ENCODE measurements at places on chromosomes 16 and 17.

DNA sequence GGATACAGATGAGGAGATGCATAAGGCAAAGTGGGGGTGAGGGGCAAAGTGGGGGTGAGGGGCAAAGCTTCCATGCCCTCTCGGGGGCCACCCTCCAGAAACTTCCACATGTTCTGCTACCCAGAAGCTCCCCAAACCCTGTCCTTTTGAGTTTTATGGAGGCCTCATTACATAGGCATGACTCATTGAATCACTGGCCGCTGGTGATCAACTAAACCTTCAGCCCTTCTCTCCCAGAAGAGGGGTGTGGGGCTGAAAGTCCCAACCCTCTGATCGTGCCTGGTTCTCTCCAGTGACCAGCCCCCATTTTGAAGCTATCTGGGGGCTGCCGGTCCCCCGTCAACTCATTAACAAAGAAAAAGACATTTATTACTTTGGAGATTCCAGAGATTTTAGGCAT is 27.5 kb downstream of the ITGAE start:
- no peak for DNase-seq

GRCh38 chr16:68548947-68549346 is 9.9 kb downstream of the ZFP90 start:
- DNase-seq: no peak

GRCh38 chr17:49480836-49481615 is 14.1 kb upstream of the NGFR start:
- DNase-seq: no peak

GRCh38 chr17:7174603-7175326 is 4.4 kb downstream of the ASGR1 start:
- DNase-seq: no peak

DNA sequence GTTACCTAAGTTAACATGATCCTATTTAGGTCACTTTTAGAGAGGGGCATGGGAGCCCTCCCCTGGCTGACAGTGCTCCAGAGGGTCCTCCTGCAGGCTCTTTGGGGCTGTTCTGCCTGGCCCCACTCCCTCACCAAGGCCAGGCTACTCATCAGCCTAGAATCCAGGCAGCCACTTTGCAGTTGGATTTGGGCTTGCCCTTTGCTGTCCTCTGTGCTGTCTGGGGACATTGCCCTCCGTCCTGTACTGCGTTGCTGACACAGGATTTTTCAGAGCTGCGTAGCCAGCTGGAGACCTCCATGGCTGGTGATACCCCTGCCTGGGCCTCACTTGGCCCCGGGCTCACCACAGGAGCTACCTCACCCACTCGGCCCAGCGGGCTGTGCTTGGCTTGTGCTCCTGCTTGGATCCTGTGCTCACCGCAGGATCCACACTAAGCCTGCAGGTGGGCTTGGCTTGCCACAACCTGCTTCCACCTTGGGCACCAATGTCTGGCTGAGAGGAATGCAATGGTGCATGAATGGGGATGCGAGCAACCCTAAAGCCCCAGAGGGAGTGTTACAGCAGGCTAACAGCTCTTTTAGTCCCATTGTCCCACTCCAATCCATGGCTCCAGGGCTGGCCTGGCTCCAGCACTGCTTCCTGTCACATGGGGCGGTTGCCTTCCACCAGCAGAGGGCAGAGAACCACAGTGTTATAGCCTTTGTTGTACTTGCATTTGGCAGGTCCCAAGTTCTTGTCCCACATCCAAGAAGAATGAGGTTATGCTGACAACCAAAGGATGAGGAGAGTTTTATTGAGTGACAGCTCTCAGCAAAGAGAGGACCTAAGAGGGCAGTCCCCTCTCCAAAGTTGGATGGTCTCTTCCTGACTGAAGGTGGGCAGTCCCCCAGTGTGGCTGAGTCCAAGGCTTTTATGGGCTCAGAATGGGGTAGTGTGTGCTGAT is 21.5 kb downstream of the CCL4 start:
- no peak for DNase-seq

DNA sequence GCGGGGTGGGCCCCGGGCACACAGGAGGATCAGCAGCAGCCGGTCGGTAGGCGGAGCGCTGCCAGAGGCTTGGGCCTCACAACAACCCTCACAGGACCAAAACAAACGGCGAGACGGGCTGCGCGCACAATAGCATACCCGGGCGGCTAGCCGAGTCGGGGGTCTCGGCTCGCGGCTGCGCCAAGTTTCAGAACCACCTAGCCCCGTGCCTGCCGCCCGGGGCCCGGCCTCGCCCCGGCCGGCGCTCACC is 732 bp downstream of the ULK2 start:
- peak; percentile 79 for DNase-seq

All from right forelimb (tissue), 1 donor.